Colonic mucosa (tissue), 4 donors: ENCODE measurements at places on chromosomes 1 and 21. TPM values are rescaled to one million over a fixed set of nuclear protein-coding genes. Genes with fewer than 3 reads are reported as not detected.

DNA sequence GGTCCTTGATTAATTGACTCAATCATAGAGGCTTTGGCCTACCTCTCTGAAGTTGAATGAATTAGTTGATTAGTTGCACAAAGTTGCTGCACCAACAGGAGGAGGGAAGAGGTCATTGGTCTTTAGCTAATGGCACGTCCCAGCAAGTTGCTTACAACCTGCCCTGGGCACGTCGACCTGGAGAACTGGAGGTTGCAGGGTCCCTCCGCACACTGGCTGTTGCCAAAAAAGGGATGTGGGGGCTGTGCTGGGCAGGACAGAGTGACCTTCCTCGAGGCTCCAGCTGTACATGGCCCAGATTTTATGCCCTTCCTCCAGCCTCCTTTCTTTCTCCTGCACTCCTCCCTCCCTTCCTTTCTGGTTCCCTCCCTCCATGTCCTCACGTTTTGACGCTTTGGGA lies 230.3 kb upstream of the VAMP3 start:
- no peak overlapping the region for H3K4me3 ChIP-seq
- H3K36me3 ChIP-seq: no peaks in the 10 kb centered on the region
- no peaks in the 10 kb centered on the region for H3K27me3 ChIP-seq
- no peaks in the 10 kb centered on the region for H3K4me1 ChIP-seq
- no peak overlapping the region for H3K27ac ChIP-seq
- DNase-seq: no peak

DNA sequence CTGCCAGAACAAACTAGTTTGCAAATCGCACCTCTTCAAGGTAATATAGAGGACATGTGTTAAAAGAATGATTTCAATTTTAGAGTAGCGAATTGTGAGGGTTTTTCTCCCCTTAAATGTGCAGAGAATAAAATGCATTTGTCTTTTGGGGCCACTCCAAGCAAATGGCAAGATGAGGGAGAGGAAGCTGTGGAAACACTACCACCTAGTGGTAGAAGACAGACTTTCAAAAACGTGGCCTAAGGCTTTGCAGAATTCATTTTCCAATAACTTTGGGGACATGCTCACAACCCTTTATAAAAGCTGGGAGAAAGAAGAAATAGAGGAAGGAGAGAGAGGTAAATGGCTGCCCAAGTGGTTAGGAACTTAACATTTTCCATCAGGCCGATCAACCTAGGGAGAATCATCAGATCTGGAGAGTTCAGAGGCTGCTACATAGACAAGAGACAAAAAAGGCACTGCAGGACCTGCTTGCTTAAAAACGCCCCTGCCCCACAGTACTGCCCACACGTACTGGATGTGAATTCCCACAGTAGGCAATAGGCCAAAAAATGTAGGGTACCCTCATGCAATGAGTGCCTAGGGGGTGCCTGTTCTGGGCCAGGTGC lies 15.7 kb upstream of the RCAN1 start:
- H3K27me3 ChIP-seq: no peaks in the 10 kb centered on the region
- H3K4me1 ChIP-seq: no peaks in the 10 kb centered on the region
- no peak overlapping the region for H3K27ac ChIP-seq
- H3K36me3 ChIP-seq: no peaks in the 10 kb centered on the region

DNA sequence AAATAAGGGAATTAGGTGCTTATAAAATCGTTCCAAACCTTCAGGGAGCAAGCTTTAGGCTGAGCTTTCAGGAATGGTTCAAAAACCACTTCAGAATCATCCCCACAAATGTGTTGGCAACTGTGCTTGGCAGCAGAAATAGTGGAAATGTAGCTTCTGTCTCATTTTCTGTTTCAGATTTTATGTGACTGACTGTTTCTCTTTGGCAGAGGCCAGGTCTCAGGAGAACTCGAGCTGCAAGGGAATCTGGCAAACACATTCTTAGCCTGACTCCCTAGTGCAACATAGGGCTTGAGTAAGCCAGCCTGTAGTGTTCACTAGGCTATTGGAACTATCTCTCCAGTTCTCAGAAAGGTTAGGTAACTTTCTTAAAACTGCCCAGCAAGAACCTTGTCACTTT lies 128.6 kb downstream of the PLA2G4A start:
- no peaks in the 10 kb centered on the region for H3K4me1 ChIP-seq
- DNase-seq: no peak
- no peaks in the 10 kb centered on the region for H3K36me3 ChIP-seq
- H3K4me3 ChIP-seq: no peak overlapping the region
- H3K27ac ChIP-seq: no peak overlapping the region

GRCh38 chr1:47104816-47105215 lies 32.4 kb upstream of the CYP4A22 start:
- no peak overlapping the region for H3K27ac ChIP-seq
- no peak overlapping the region for H3K4me3 ChIP-seq
- no peaks in the 10 kb centered on the region for H3K36me3 ChIP-seq

DNA sequence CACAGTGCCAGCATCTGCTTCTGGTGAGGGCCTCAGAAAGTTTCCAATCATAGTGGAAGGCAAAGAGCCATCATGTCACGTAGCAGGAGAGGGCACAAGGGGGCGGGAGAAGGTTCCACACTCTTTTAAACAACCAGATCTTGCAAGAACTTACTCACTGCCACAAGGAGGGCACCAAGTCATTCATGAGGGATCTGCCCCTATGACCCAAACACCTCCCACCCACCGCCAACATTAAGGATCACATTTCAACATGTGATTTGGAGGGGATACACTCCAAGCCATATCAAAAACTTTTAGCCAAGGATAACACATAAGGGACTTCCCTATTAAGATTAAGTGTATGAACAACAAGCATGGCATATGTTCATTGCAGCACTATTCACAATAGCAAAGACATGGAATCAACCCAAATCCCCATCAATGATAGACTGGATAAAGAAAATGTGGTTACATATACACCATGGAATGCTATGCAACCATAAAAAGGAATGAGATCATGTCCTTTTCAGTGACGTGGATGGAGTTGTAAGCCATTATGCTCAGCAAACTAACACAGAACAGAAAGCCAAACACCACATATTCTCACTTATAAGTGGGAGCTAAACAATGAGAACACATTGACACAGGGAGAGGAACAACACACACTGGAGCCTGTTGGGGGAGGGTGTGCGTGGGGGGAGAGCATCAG lies 19.9 kb upstream of the SLC35F3 start:
- no peak overlapping the region for H3K4me3 ChIP-seq
- no peak for DNase-seq
- H3K4me1 ChIP-seq: no peaks in the 10 kb centered on the region
- H3K27me3 ChIP-seq: no peaks in the 10 kb centered on the region

DNA sequence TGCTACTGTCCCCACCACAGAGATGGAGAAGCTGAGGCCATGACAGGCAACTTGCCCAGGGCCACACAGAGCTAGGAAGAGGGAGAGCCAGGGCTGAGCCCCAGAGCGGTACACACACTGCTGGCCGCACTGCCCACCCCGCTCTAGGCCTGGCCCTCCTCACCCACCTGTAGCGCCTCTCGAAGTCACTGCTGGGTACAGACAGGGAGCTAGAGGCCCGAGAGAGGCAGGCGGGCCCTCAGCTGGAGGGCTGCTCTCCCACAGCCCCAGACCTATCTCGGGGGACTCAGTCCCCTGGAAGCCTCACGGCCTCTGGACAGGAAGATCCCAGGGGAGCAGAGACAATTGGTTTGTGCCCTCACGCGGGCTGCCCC lies 17.3 kb upstream of the PLEKHG5 start:
- H3K36me3 ChIP-seq: no peaks in the 10 kb centered on the region
- no peaks in the 10 kb centered on the region for H3K4me1 ChIP-seq
- H3K4me3 ChIP-seq: no peak overlapping the region
- H3K27ac ChIP-seq: no peak overlapping the region
- H3K27me3 ChIP-seq: no peaks in the 10 kb centered on the region

Gene CTTNBP2NL
- total RNA-seq: 93.3 TPM
